Brain microvascular endothelial cell (primary cell): ENCODE measurements at places on chromosomes 3 and 15.

GRCh38 chr15:95298729-95299128, 1031.8 kb upstream of the NR2F2 start:
- DNase-seq = no peak

- no peak for DNase-seq
These were observed 27.0 kb upstream of the SV2B start for GRCh38 chr15:91073077-91073476.

- no peak for DNase-seq
These were observed 7.0 kb downstream of the RASL12 start for GRCh38 chr15:65060641-65061397.

DNA sequence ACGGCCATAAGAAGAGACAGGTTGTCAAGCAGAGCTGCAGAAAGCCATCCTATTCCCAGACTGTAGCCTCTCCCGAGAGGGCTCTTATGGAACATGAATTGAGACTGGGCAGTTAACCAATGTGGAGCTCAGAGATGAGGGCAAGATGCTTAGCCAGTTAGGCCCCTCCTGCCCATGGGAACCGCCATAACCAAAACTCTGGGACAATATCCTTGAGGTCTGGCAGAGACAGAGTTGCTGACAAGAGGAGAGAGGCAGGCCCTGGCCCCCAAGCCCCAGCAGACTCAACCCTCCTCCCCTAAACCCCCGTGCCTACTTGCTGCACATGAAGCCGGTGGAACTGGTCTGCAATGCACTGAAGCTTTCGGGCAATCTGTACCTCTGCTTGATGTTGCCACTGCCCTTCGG, 4.8 kb downstream of the BMF start:
- no peak for DNase-seq

DNA sequence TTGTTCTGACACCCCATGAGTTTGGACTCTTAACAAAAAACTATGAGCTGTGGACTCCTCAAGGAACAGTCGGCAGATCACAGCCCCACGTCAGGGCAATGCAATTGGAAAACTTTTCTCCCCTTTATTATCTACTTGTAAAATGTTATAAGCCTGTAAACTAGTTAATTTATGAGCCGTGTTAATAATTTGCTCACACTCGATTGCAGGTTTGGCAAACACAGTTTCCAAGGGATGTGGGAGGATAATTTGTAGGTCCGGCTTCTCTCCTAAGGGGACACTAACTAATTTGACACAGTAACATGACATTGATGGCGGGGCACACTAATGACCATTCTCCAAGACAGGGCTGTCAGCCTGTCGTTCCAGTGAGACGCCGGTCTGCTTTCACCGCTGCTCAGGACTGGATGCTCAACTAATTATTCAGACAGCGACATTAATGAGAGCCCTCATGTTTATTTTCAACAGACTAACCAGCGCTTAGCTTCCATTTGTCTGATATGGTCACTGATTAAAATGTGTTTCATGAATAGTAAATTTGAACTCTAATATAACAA, 222.1 kb downstream of the FOXP1 start:
- no peak for DNase-seq

- no peak for DNase-seq
These were observed 8.9 kb downstream of the PHLDB2 start for GRCh38 chr3:111867889-111868426.

GRCh38 chr15:39631357-39631756, 50.5 kb downstream of the THBS1 start:
- peak; percentile 50 for DNase-seq

GRCh38 chr15:31039961-31040360, 48.5 kb upstream of the MTMR10 start:
- DNase-seq = no peak

GRCh38 chr15:39744334-39745103, 38.1 kb downstream of the FSIP1 start:
- no peak for DNase-seq

DNA sequence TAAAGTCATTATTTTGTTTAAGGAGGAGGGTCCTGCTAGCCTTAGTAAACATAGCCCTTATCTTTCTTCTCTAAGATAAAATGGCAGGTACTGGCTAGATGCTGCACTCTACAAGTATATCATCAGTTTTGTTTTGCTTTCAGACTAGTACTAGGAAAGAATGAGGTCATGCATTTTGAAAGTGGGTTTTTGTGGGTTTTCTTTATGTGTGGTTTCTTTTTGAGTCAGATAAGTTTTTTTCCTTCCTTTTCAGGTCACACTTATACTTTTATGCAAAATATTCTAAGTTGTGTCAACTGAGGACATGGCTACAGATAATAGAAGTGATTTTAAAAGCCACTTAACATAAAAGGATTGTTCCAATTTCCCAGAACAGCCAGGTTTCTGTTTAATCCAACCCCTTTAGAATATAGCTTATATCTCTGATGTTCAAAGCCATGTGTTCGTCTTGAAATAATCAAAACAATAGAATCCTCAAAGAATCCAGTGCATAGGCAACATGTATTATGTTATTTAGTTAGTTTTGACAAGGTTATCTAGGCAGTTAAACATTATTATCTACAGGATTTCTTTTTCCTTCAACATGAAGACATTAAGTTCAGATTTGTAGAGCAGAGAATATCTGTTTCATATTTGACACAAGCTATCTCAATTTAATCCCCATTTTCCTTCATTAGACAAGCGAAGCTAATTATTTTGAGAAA, 406.2 kb downstream of the RBMS3 start:
- peak; percentile 65 for DNase-seq

- no peak for DNase-seq
These were observed 8.9 kb downstream of the GYG1 start for GRCh38 chr3:149000206-149000745.

DNA sequence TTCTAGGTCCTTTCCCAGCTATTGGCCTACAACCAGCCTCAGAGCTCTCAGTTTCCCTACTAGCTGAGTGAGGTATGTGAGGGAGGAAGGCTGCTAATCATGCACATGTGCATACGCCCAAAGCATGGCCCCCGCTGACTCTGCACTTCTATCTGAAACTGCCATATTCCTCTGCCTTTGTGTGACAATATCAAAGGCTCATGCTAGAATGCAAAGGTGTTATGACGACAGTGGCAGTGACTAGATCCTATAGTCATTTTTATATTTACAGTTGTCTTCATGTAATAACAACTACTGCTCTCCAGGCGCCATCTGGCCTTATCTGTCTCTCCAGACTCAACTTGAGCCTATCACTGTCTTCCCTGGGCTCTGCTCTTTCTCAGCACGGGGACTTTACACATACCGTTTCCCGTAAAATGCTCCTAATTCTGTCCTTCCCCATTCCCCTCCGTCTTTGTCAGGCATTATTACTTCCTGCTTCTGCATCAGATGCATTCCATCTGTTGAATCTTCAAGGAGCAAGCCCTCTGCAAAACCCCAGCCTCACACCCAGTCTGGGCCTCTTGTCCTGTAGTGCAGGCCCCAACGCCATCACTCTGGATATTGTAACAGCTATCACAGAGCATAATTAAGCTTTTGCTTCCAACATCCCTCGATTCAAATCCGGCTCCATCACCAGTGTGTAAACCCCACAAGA, 102.5 kb downstream of the PDCD6IP start:
- no peak for DNase-seq

- peak; percentile 82 for DNase-seq
These were observed 49.4 kb upstream of the TNFAIP8L3 start for GRCh38 chr15:51144021-51144532.

DNA sequence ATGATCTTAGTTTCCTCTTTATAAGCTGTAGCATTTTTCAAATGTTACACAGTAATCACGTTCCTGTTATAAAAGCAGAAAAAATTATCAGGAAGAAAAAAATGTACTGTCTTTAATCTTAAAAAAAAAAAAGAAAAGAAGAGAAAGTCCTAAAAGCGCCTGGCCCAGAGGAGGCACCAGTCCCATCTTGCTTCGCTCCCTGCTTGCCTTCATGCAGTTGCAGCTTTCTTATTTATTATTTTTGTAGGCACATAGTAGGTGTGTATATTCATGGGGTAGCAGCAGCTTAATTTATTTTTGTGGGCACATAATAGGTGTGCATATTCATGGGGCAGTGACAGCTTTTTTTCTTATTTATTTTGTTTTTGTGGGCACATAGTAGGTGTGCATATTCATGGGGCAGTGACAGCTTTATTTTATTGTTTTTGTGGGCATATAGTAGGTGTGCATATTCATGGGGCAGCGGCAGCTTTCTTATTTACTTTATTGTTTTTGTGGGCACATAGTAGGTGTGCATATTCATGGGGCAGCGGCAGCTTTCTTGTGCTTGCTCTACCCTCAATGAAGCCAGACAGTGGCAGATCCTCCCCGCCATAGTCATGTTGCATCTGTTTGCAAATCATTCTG, 5.5 kb upstream of the EHD4 start:
- DNase-seq = no peak

GRCh38 chr3:73586628-73587027, 38.1 kb downstream of the PDZRN3 start:
- no peak for DNase-seq

DNA sequence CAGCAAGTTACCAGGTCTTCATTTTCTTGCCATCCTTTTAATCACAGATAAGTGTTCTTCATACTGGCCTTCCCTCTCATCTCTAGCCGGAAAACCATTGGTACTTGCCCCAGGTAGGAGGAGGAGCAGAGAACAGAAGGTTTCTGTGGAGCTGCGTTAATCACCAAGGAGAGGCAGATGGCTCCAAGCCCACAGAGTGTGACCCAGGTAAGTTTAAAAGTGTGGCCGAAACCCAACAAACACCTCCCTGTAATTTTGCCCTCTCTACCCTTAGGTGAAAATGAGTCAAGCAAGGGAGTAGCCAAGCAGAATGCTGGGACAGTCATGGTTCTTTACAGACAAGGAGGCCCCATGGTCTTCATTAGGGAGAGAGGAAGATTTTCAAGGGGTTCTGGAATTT, 37.3 kb downstream of the NFKBIZ start:
- no peak for DNase-seq

DNA sequence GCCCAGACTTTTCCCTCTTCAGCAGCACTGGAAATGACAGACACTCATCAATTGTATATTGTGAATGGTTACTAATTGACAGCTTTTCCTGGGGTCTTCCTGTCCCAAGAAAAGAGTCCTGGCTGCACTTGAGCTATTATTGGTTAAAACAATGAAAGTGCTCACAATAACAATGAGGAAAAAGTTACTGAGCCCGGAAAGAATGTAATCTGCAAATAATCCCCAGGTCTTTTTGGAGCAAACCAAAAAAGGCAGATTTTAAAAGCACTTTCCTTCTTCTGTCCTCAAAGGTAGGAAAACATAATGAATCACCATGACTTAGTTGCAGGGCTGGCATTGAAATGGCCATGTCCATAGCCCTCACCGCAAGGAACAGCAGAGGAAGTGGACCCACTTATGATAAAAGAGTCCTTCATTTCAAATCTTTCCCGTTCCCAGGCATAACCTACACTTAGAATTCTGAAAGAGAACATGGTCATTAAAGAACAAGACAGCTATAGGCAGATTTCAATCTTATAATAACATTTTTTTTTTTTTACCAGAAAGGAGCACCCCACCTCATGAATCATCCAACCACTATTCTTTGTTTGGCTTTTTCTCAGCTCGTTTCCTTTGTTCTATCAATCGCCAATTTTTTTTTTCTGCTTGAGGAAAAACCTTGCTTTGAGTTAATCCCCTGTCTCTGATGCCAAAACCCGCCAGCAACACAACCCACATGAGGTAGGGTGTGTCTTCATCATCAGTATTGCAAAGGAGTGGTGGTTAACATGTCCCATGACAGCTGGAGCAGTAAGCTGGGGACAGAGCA, 35.5 kb upstream of the ATP1B3 start:
- DNase-seq = peak; percentile 17

DNA sequence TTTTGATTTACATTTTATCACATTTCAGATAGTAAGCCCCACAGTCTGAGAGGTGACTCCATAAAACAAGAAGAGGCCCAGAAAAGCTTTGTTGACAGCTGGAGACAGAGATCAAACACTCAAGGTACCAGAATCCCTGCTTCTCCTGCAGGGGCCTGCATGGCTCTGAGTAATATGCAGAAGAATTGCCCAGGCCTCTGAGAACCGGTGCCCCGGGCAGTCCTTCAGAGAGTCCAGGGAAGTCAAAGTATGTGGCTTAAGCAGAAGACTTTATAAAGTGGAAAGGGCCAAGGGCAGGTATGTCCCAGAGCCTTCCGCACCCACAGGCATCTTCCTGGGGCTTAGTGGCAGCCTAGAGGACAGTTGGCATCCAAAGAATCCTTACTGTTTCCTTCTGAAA, 12.8 kb downstream of the ATRIP start:
- no peak for DNase-seq

GRCh38 chr3:43031889-43032545, 52.9 kb downstream of the GASK1A start:
- DNase-seq = no peak

- DNase-seq = no peak
These were observed 2.1 kb downstream of the CD47 start for GRCh38 chr3:108088697-108089096.

DNA sequence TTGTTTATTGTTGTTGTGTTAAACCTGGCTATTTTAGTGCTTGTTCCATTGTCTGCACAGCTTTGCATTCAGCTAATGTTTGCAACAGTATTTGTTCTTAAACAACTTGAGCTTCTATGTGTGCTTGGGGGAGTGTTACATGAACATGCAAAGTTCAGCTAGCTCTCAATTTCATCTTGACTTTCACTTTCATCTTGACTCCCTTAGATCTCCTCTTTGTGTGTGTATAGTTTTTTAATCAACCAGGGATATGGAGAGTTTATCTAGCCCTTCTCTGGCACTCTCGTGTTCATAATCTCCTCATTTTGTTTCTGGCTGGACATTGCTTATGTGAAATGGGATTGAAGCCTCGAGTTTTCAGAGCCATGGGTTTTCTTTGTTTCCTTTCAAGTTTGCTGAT, 212.4 kb upstream of the ZBTB20 start:
- peak; percentile 12 for DNase-seq

- no peak for DNase-seq
These were observed 647.2 kb upstream of the UBE2E2 start for GRCh38 chr3:22555753-22556435.

DNA sequence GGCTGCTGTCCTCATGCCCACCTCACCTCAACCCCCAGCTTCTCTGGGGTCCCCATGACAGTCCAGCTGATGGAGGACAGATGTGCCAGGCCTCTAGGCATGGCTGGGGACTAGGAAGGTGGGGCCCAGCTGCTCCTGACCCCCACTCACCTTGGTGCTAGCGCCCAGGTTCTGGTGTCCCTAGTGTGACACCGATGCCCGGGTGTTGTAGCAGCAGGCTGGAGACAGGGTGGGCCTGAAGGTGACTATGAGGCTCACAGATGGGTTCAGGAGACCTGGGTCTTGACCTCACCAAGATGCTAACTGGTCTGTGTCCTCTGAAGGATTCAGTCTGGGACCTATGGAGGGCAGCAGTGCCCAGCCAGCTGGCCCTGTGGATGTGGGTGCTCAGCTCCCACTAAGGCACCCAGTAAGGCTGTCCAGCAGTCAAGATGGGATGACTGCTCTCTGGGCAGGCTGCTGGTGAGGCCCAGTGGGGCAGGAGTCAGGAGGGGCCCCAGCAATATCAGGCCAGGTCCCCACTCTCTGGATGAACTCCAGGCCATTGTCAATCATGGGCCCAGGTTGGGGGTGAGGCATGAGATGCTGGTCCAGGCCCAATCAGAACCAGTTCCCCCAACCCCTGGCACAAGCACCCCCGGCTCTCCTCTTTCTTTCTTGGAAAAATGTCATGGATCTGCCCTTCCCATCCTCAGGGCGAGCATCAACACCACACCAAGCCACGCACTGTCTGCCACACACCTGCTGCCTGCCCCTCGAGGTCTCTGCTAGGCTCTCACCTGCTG, 33.0 kb downstream of the ALDH1L1 start:
- no peak for DNase-seq
